CD8-positive, alpha-beta memory T cell (primary cell): ENCODE measurements at places on chromosomes 4 and X. TPM values are rescaled to one million over a fixed set of nuclear protein-coding genes. Genes with fewer than 3 reads are reported as not detected.

Gene GABRA4
- total RNA-seq: not detected

Gene MAGEA3
- total RNA-seq: not detected

Gene SLC4A4
- total RNA-seq: 1.2 TPM

Gene CSN1S1
- not detected for total RNA-seq

Gene KLHL34
- total RNA-seq: 0.35 TPM

Gene SOX3
- not detected for total RNA-seq
